ENCODE measurements at places on chromosomes 3 and 15.

GRCh38 chr3:186815435-186815834, 9.2 kb upstream of the RFC4 start:
- DNase-seq, result peak; percentile 57

DNA sequence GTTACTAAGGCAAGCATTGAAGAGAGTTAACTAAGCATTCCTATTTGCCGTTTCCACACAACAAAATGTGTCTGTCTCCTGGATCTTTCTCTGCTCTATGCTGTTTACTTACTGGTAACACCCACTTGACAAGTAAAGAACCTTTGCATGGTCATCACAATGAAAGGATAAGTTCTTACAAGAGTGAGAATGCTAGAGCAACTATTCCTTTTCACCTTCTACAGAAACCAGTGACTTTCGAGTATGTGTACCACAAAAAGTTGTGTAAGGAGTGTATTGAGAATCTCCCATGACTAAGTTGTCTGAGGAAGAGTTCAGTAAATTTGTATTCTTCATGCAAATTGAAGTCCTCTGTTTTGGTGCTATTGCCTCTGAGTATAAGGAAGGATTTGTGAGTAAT, 10.8 kb downstream of the TIPARP start:
- DNase-seq, result peak; percentile 41

GRCh38 chr15:38671675-38672254, 107.2 kb upstream of the RASGRP1 start:
- peak; percentile 55 for DNase-seq

DNA sequence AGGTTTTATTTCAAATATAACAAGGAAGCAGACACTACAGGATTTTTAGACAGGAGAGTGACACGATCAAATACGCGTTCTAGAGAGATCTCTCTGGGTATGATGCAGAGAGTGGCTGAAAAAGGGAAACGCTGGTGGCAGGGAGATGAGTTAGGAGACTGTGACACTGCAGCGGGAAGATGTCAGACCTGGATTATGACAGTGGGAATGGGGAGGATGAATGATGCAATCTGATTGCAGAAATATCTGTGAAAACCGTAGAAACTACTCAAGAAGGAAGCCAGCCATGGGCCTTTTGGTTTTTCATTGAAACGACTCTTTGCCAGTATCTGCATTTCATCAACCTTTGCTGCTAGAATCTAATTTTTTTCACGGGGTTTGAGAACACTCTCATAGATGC, 157.9 kb downstream of the FAM43A start:
- DNase-seq, result no peak

- no peak for DNase-seq
Measured at GRCh38 chr15:38587214-38587613, 22.6 kb upstream of the RASGRP1 start.

GRCh38 chr3:115720983-115721382, 97.7 kb downstream of the GAP43 start:
- DNase-seq, result no peak

DNA sequence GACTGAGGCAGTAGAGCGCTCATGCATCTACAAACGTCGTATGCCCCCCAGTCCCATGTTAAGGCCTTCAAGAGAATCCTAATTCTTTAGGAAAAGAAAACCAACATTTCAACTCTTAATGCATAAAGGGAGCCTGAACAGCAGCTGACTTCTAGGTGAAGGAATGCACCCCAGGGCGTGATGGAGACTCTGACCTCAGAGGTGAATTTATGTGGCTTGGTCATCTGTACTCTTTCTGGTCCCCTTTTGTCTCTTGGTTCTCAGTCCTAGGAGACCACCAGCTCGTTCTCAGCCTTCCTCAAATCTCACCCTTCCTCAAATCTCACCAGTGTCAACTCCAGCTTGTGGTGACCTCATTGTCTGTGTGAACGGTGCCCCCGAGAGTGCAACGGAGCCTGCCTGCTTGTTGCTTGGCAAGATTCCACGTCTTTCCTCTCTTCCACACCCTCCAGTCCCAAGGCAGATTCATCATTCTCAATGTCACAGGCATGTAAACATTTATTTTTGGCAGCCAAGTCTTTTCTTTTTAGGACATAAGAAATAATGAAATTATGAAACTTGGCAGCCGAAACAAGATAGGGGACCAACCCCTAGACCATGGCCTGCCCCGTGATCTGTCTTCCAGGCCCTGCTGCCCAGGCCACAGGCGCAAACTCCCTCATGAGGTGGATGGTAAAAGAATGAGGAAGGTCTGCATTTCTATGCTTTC, 166.2 kb downstream of the ADAMTS17 start:
- no peak for DNase-seq

GRCh38 chr3:177934001-177934891, 602.0 kb upstream of the KCNMB2 start:
- DNase-seq, result peak; percentile 40

DNA sequence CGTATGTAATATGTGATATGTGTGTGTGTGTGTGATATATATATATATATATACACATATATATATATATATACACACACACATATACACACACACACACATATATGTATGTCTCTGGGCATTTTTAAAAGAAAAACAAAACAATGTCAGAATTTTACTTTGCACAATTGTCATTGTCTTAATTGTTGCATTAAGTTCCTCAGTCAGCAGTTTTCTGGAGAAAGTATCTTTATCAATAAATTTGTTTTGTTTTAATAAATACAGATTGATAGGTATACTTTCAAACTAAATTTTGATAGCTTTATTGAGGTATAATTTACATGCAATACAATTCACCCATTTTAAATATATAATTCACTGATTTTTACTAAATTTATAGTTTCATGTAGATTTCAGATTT, 62.9 kb upstream of the SENP5 start:
- DNase-seq, result no peak

- DNase-seq, result no peak
Measured at GRCh38 chr15:81265256-81265943, 58.5 kb downstream of the STARD5 start.

GRCh38 chr3:106401666-106402490, 533.1 kb upstream of the CBLB start:
- DNase-seq, result peak; percentile 9

DNA sequence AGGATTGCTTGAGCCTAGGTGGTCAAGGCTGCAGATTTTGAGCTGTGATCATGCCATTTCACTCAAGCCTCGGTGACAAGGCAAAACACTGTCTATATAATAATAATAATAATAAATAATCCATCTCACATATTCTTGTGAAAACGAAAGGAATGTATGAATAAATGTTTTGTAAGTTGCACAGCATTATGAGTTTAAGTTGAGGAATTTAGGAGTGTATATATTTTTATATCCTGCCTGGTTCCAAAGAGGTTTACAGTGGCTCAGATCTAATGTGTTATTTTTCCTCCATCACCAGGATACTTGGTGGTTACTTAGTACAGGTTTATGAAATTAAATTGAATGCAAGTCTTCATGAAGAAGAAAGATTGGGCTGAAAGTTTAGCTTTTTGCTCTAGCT, 77.2 kb downstream of the ATG7 start:
- DNase-seq, result no peak

GRCh38 chr15:52140646-52141045, 28.1 kb upstream of the BCL2L10 start:
- DNase-seq, result no peak

DNA sequence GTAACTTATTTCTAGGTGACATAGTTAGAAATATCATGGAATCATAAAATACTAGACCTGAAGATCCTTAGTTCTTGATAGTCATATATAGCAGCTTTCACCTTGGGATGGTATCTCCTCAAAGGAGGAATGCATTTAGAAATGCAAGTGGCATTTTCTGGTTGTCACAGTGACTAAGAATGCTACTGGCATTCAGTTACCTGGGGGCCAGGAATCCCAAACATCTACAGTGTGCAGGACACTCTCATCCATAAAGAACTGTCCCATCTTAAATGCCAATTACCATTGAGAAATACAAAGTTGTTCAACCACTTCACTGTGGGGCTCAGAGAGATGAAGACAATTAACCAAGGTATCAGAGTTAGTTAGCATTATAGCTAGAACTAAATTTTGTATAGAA, 36.7 kb downstream of the MYH15 start:
- no peak for DNase-seq

DNA sequence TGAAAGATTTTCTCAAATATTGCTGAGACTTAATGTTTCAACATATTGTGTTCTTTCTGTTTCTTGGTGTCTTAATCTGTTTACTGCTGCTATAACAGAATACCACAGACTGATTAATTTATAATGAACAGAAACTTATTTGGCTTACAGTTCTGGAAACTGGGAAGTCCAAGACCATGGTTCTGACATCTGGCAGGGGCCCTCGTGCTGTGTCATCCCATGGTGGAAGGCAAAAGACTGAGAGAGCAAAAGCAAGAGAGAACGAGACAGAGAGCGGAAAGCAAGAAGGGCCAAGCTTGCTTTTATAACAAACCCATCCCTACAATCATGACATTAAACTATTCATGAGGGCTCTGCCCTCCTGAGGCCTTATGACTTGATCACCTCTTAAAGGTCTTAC, 88.7 kb downstream of the ARNT2 start:
- DNase-seq, result no peak

DNA sequence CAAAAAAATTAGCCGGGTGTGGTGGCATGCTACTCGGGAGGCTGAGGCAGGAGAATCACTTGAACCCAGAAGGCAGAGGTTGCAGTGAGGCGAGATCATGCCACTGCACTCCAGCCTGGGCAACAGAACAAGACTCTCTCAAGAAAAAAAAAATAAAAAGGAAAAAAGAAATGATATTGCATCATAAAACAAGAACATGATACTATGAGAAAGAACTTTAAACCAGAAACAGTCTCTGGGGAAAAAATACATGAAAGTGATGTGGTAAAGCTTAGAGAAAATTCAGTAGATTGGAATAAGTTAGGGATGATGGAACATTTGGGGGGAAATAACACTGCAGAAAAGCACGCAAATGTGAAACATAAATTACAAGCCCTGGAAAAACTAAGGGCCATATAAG, 54.7 kb downstream of the CRYGS start:
- DNase-seq, result no peak

GRCh38 chr3:172155897-172156585, 116.7 kb downstream of the FNDC3B start:
- DNase-seq, result no peak

- DNase-seq, result peak; percentile 25
Measured at GRCh38 chr3:169581633-169582032, 81.9 kb downstream of the MECOM start.

DNA sequence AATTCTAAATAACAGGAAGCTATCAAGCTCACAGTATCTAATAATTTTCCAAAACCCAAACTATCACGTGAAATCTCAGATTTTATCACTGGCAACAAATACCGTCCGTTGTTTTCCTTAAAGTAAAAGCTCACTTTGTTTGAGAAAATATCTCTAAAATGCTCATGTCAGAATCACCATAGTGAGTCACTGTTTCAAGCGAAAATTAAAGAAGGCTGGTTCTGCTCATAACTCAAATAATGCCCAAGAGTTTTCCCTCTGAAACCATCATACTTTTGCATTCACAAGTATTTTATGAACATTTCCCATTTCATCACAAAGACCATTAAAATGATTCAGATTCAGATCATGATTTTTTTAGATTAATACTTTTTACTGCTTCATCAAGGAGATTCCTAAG, 50.6 kb downstream of the TBL1XR1 start:
- DNase-seq, result peak; percentile 58
